T follicular helper cell (primary cell): ENCODE measurements at places on chromosomes 3 and 15.

DNA sequence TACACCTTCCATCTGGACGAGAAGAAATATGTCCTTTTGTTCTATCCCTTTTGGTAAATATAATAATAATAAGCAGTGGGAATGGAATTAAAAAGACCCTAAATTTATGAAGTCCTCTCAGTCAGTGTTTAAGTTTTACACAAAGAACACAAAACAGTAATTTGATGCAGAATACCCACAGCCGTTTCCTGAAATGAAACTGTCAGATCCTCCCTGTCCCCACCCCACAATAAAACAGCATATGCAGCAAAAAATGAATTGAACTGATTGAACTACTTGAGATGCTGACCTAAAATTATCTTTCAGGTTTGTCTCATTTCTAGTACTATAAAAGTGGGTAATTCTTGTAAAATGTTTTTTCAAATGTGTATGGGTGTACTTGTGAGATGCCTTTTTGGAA, 2.2 kb upstream of the LRIG1 start:
- no peak for DNase-seq

- DNase-seq, result no peak
Observed at GRCh38 chr15:99895189-99895955, 162.1 kb upstream of the LYSMD4 start.

DNA sequence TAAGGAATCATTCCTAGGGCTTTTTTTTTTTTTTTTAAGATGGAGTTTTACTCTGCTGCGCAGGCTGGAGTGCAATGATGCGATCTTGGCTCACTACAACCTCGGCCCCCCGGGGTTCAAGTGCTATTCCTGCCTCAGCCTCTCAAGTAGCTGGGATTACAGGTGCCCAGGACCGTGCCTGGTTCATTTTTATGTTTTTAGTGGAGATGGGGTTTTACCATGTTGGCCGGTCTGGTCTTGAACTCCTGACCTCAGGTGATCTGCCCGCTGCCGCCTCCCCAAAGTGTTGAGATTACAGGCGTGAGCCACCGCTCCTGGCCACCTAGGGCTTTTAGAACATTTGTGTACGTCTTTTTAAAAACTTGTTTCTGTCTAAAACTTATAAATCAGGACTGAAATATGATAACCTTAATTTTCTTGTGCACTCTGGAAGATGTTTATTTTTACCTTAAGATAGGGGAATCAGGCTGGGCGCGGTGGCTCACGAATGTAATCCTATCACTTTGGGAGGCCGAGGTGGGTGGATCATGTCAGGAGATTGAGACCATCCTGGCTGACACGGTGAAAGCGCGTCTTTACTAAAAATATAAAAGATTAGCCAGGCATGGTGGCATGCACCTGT, 21.8 kb downstream of the PIAS1 start:
- DNase-seq, result no peak

GRCh38 chr3:17580901-17581300, 161.5 kb downstream of the TBC1D5 start:
- DNase-seq, result no peak
